ENCODE measurements at places on chromosomes 6 and 20.

DNA sequence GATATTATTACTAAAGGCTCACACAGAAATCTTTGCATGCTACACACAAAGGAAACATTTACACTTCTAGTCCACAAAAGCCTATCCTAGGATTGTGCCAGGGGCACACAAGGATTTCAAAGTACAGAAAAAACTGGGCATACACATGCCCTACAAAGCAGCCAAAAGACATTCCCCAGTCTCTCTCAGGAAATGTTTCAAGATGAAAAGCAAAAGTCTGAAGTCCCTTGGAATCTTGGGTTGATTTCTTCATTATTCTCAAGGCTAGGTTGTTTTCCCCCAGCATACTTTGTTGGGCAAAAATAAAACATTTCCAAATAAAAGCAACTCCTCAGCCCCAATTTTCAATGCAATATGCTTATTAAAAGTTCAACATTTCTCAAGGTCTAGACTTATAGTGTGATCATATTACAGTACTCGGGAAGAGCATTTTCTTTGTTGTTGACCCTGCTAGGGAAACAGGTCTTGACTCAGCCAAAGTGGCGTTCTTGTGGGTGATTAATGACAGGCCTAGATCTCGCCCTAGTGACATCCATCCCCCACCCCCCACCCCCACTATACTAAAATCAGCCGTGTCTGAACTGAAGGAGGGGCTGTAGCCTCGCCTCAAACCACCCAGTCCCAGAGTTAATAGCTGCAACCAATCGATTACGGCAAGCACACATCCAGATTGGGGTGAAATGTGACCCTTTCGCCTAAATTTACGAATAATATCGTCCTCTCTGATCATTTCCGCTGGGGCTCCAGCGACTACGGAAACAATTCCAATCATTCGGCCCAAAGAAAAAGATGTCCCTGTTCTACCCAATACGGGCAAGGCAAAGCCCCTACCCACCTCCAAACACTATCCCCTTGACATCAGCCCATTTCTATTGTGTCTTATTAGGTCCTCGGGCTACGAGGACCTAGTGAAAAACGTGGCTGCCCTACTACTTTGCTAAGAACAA, 1.4 kb downstream of the AKIRIN2 start:
- DNase-seq = peak; percentile 3

GRCh38 chr6:153059757-153060156, 57.2 kb upstream of the MTRF1L start:
- no peak for DNase-seq

DNA sequence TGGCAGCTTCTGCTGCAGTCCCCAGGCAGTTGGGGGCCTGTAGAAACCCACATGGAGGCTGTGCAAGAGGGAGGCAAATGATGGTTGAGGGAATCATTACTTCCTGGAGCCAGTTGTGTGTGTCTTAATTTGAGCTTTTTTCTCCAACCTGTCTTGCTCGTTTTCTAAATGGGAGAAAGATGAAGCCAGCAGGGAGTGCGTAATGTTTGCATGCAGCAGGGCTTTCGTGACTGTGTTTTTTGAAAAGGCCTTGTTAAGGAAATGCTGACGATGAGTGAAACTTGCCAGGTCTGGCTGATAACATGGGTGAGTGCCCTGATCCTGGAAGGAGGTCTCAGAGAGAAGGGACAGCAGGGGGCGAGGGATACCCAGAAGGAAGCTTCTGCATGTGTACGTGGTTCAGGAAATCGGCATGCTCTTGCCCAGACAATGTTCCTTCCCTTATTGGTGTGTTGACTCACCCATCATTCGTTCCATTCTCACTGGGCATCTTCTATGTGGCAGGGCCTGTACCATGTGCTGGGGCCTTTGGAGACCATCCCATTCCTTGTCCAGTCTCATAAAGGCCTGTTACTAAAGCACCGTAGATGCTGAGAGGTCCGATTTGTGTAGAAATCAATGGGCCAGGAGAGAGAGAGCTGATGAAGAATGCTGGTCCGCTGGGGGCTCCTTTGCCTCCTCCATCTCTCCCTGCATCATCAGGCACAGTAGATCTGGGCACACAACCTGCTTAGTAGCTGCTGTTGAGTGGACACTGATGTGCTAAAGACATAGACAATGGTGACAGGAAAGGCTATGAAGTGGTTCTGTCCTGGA, 27.4 kb downstream of the GLP1R start:
- no peak for DNase-seq

- peak; percentile 28 for DNase-seq
Measured at GRCh38 chr6:122530440-122531046, 58.9 kb upstream of the SERINC1 start.

DNA sequence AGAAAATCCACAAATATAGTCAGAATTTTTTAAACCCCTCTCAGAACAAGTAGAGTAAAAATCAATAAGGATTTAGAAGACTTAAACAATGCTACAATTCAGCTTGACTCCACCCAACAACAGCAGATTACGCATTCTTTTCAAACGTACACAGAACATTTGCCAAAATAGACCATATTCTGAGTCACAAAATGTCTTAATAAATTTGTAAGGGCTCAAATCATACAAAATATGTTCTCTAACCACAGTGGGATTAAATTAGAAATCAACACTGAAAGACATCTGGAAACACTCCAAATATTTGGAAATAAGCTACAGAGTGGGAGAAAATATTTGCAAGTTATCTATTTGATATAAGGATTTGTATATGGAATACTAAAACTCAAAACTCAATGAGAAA, 164.2 kb upstream of the AKAP12 start:
- DNase-seq = no peak

GRCh38 chr6:47278545-47278944, 31.2 kb downstream of the TNFRSF21 start:
- DNase-seq = no peak

Measured in stimulated activated CD4-positive, alpha-beta T cell treated with anti-CD3 and anti-CD28 coated beads, Interleukin-1b, Interleukin-23, amount 100 ng/mL, for 24 hours (primary cell).